ENCODE measurements at places on chromosomes 6 and 20.

DNA sequence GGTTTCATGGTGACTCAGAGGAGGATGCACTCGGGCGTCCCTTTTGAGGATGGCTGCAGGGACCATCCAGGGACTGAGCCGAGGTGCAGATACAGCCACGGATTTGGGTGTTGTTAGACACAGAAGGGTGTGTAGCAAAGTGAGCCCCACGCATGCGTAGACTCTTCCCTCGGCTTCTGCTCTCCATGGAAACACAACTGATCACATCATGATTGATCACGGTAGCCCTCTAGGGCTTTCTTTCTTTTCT is 606 bp upstream of the ULBP1 start:
- DNase-seq: peak; percentile 27

DNA sequence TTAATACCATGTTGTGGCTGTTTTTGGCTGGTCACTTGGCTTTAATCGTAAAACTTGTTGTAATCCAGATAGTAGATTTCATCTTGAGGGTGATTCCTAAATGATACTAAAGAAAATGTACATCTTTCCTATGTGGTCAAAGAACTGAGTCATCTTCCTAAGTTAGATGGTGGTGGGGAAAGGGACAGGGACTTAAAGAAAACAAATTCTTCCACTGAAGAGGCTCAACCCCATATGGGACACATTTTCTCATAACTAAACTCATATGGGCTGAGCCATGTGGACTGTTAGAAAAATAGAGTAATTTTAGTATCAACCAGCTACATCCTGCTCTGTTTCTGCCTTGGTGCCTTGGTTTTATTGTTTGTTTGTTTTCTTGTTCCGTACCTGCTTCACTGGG is 155.8 kb downstream of the TSHZ2 start:
- no peak for DNase-seq

DNA sequence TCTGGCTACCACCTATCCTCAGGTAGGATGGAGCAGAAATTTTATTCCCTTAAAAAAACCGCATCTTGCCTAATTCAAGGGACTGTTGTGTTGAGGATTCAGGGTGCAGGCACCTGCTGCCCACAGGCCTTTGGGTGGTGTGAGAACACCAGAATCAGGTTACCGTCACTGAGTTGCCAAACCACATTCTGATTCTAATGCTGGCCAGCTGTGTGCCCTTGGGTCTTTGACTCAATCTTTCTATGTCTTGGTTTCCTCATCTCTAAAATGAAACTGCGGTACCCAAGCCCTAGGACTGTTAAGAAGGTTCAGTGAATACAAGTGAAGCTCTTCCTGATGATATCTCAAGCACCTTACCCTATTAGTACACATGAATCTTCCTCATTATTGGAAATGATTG is 827.3 kb downstream of the DHX35 start:
- no peak for DNase-seq

GRCh38 chr6:7540595-7540994 is 876 bp upstream of the DSP start:
- DNase-seq: no peak

- peak; percentile 79 for DNase-seq
Measured at GRCh38 chr6:36874443-36875249, at the start of gene PPIL1. Gene PPIL1 (minus strand): TSS chr6:36874803. CDS start chr6:36874772, 31 bp downstream.

- DNase-seq: no peak
Measured at GRCh38 chr6:1222728-1223595, 88.9 kb upstream of the FOXQ1 start.

GRCh38 chr6:138795809-138796603 is at the start of gene ECT2L:
Gene ECT2L (plus strand): TSS chr6:138796087. CDS start chr6:138813275, 17,188 bp downstream.
- no peak for DNase-seq
